Small intestine (tissue), 16 donors: ENCODE measurements at places on chromosomes 5 and 9. TPM values are rescaled to one million over a fixed set of nuclear protein-coding genes. Genes with fewer than 3 reads are reported as not detected.

Gene EIF4E1B
- not detected for polyA plus RNA-seq

- no peaks in the 10 kb centered on the region for H3K27me3 ChIP-seq
- no peak for DNase-seq
- no peak overlapping the region for H3K4me3 ChIP-seq
- H3K36me3 ChIP-seq: no peaks in the 10 kb centered on the region
- no peaks in the 10 kb centered on the region for H3K4me1 ChIP-seq
- no peak overlapping the region for H3K27ac ChIP-seq
Observed at GRCh38 chr5:92795633-92796032, 785.4 kb downstream of the NR2F1-AS1 start.

Gene PTPDC1
- polyA plus RNA-seq: 1.4 TPM

Gene CARTPT
- 0.53 TPM for polyA plus RNA-seq

GRCh38 chr5:80231243-80231642, 24.6 kb downstream of the SERINC5 start:
- DNase-seq: no peak
- H3K36me3 ChIP-seq: no peaks in the 10 kb centered on the region
- H3K4me3 ChIP-seq: no peak overlapping the region
- H3K27ac ChIP-seq: no peak overlapping the region
- H3K27me3 ChIP-seq: no peaks in the 10 kb centered on the region
- no peaks in the 10 kb centered on the region for H3K4me1 ChIP-seq

DNA sequence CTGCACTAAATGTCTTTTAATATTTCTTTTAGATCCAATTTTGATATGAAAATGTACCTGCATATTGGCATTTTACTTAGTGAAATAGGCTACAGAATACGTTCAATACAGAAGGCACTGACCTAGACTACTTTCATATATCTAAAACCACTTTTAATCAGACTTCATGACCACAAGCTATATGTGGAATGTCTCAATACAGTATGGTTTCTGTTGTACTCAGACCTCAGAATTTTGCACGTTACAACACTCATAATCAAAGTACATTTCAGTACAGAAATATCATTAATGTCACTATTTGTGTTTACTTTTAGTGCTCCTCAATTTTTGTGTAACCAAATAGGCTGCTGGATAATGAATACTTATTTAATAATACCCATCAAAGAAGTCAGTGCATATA, 74.8 kb downstream of the MEF2C start:
- no peak overlapping the region for H3K27ac ChIP-seq
- no peak for DNase-seq
- H3K4me3 ChIP-seq: no peak overlapping the region
- no peaks in the 10 kb centered on the region for H3K27me3 ChIP-seq
- no peaks in the 10 kb centered on the region for H3K4me1 ChIP-seq
- no peaks in the 10 kb centered on the region for H3K36me3 ChIP-seq

Gene ADCY2
- 0.87 TPM for polyA plus RNA-seq

DNA sequence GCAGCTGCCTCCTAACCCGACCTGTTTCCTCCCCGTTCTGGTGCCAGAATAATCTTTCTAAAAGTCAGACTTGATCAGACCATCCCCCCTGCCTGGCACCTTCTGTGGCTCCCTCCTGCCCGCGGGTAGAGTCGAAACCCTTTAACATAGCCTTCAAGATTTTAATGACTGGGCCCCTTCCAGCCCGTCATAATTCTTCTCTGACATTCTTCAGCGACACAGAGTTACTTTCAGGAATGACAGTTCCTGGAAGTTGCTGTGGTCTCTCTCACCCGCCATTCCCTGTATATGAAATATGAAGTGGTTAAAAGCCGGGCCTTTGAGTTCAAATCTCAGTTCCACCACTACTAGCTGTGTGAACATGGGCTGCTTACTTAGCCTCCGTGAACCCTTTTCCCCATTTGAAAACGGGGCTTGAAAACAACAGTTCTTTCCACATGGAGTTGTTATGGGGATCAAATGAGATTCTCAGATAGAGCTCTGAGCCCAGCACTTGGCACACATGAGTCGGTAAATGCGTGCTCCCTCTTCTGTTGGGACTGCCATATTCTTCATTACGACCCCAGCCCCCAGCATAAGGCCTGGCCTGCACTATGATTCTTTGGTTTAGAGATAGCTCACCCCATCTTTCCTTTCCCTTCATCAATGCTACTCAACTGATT, 737 bp downstream of the NANS start:
- no peaks in the 10 kb centered on the region for H3K27me3 ChIP-seq
- peak overlapping the region; percentile 98 for H3K4me3 ChIP-seq
- no peak for DNase-seq
- peak overlapping the region; percentile 90 for H3K27ac ChIP-seq

DNA sequence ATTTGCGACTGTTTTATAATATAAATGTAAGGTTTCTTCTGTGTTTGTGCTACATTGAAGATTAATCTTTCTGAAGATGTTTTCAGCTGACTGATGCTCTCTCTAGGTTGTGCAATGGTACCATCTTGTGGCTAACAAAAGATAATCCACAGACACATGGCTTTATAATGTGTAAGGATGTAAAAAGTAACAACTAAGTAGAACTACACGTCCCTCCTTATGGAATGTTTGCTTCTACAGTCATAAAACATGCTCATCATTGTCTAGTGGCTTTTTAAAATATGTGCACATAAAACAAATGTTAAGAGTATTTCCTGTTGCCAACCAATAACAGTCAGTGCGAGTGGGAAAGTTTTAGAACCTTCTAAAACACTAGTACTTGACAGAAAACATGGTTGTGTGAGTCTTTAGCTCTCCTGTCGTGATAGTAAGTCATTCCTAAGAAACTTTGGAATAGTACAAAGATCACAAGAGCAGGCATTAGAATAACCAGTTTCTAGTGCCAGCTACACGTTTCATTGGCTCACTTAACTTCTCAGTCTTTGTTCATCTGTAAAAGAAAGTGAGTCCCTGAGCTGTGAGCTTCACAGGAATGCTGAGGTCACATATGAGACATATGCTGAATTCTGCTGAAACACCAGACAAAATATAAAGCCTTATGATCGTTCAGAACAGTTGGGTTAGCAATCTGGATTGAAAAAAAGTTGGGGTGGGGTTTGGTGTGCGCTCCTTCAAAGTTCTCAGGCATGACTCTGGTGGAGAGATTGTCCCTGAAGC, 75.7 kb upstream of the GLIS3 start:
- DNase-seq: peak; percentile 32
- no peaks in the 10 kb centered on the region for H3K36me3 ChIP-seq
- no peak overlapping the region for H3K4me3 ChIP-seq
- no peak overlapping the region for H3K27ac ChIP-seq

DNA sequence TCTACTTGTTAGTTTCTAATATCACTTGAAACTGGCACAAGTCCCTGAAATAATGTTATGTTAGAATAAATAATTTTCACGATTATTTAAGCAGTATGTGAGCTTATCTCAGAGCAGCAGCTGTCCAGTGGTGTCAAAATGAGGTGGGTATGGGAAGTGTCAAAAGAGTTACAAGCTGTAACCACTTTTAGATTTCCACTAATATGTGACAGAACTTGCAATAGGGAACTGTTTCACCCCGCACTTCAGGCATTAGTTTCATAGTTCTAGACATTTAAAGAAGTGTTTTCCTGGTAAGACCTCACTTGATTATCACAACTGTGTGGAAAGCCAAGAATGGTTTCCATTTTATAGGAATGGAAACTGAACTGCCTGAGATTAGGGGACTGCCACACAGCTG, 2.9 kb upstream of the ISCA1 start:
- H3K27ac ChIP-seq: no peak overlapping the region
- no peak overlapping the region for H3K4me3 ChIP-seq
- H3K36me3 ChIP-seq: peaks cover 2% of the 10 kb centered on the region
- H3K4me1 ChIP-seq: peaks cover 11% of the 10 kb centered on the region
- no peaks in the 10 kb centered on the region for H3K27me3 ChIP-seq
- DNase-seq: no peak

DNA sequence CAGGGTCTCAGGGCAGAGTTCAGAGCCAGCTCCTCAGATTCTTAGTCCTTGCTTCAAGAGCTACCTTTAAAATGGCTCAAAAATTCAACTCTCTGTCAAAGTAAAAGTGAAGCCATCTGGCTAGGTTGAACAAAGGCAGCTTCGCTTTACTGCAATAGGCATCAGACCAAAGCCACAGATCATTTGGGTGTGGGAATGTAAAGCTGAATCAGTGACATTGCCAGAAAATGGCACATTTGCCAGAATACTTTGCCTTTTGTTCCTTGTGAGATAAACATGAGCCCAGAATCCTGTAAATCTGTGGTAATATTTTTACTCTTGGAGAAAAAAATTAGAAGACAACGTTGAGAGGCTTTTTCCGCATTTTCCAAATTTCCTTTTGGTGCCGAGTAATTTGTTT, 210.5 kb downstream of the PALM2AKAP2 start:
- H3K36me3 ChIP-seq: no peaks in the 10 kb centered on the region
- H3K27ac ChIP-seq: no peak overlapping the region
- no peaks in the 10 kb centered on the region for H3K27me3 ChIP-seq
- no peak for DNase-seq

DNA sequence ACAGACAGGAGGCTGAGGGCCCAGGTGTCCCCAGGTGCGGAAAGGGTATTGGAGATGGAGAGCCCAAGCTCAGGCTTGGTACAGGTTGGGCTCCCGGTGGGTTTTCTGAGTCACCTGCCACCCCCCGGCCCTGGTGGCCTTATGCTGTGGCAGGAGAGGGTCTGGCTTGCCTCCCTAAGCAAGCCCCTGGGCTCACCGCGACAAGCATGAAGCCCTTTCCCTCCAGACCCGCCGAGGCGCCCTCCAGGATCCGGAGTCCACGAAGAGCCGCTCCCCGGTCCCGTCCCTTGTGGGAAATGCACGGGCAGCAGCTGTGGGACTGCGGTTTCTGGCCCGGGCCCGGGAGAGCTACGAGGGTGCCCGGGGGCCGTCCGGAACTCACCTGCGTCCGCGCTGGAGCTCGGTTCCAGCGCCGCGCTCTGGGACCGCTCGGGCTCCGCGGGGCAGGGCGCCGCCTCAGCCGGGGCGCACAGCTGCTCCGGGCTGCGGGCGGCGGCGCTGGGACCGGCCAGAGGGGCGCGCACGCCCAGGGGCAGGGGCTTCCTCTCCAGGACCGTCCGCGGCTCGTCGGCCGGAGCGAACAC, 757 bp downstream of the SAPCD2 start:
- peak overlapping the region; percentile 49 for H3K4me3 ChIP-seq
- H3K27me3 ChIP-seq: peaks cover 6% of the 10 kb centered on the region
- DNase-seq: peak; percentile 59
- H3K4me1 ChIP-seq: peaks cover 42% of the 10 kb centered on the region

DNA sequence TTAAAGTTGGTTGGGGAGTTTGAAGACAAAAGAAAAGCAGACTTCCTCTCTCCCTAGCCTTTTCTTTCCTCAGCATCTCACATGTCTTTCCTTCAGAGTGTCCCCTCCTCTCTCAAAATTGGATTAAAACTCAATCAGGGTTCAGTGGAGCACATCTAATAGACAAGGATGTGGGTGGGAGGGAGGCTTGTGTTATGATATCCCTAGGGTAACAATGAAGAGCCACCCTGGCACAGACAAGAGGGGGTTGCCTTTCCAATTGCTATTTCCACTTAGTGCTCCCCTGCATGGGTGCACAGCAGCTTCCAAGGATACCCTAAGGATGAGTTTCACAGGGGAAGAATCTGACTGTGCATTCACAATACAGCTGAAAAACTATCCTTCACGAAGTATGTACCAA, 585.2 kb upstream of the C9orf72 start:
- H3K36me3 ChIP-seq: no peaks in the 10 kb centered on the region
- H3K27me3 ChIP-seq: no peaks in the 10 kb centered on the region
- DNase-seq: no peak
- H3K27ac ChIP-seq: no peak overlapping the region
- no peaks in the 10 kb centered on the region for H3K4me1 ChIP-seq

DNA sequence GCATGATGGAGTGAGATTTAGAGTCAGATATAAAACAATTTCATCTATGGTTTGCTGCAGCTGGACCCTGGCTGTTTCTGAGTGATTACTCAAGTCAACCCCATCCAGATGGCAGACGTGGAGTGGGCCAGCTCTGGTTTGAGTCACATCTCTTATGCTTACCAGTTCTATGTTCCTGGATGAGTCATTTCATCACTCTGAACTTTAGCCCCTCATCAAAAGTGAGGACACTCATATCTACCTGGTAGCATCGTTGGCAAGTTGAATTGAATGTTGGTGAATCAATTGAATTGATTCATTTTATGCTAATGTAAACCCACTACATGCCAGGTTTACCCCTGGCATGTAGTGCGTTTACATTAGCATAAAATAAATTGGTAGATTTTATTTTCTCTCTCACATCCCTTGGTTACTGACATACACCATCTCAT, 176.4 kb downstream of the FGF18 start:
- no peak for DNase-seq
- no peak overlapping the region for H3K27ac ChIP-seq
- H3K36me3 ChIP-seq: no peaks in the 10 kb centered on the region
- no peaks in the 10 kb centered on the region for H3K27me3 ChIP-seq
- H3K4me3 ChIP-seq: no peak overlapping the region
- H3K4me1 ChIP-seq: no peaks in the 10 kb centered on the region

DNA sequence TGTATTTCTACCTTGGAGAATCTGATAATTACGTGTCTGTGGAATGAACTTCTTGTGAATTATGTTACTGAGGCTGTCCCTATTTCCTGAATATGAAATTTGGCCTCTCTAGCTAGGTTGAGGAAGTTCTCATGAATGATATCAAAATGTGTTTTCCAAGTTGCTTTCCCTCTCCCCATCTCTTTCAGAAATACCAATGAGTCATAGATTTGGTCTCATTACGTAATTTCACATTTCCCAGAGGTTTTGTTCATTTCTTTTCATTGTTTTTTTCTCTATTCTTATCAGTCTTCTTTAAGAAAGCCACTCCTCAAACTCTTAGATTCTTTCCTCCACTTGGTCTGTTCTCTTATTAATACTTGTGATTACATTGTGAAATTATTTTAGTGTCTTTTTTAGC, 923.8 kb upstream of the CDH9 start:
- H3K27ac ChIP-seq: no peak overlapping the region
- DNase-seq: no peak
- no peak overlapping the region for H3K4me3 ChIP-seq
- no peaks in the 10 kb centered on the region for H3K27me3 ChIP-seq
- no peaks in the 10 kb centered on the region for H3K4me1 ChIP-seq

Gene PRLR
- 84.6 TPM for polyA plus RNA-seq

DNA sequence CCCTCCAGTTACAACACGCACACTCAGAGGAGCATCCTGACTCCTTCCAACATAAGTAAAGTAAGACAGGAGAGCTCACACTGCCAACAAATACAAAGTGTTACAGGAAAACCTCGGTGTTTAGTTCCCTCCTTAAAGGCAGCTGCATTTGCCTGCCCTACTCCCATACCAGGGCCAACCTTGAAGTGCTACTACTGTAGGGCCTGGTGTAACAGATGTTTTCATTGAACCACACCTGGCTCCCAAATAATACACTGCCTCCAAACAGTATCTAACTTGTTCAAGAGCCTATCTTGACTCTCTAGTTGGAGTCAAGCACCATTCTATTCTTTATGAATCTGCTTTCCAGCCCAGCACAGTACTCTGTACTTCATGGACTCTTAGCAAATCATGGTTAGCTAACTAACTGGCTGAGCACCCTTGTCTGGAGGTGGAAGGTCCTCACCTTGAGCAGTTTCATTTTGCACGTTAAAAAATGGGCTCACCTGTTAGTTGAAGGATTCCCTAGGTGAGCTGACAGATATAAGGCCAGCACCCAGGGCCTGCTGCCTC, 34.6 kb downstream of the TTC39B start:
- peaks cover 25% of the 10 kb centered on the region for H3K36me3 ChIP-seq
- H3K4me3 ChIP-seq: no peak overlapping the region
- no peak overlapping the region for H3K27ac ChIP-seq
- no peak for DNase-seq
